Liver (tissue), 10 donors: ENCODE measurements at places on chromosomes 12 and 14.

- H3K36me3 ChIP-seq = no peaks in the 10 kb centered on the region
- no peaks in the 10 kb centered on the region for H3K27me3 ChIP-seq
- H3K4me1 ChIP-seq = no peaks in the 10 kb centered on the region
- DNase-seq = no peak
- H3K27ac ChIP-seq = no peak overlapping the region
- no peak overlapping the region for H3K4me3 ChIP-seq
Measured at GRCh38 chr14:29311983-29312382, 545.4 kb downstream of the FOXG1 start.

GRCh38 chr12:114529966-114530365, 124.0 kb upstream of the TBX5 start:
- no peaks in the 10 kb centered on the region for H3K27me3 ChIP-seq
- H3K27ac ChIP-seq = no peak overlapping the region
- no peaks in the 10 kb centered on the region for H3K36me3 ChIP-seq
- no peaks in the 10 kb centered on the region for H3K4me1 ChIP-seq
- no peak for DNase-seq
- H3K4me3 ChIP-seq = no peak overlapping the region

GRCh38 chr14:99212646-99213045, 59.4 kb downstream of the BCL11B start:
- no peak for DNase-seq
- H3K36me3 ChIP-seq = no peaks in the 10 kb centered on the region
- H3K27me3 ChIP-seq = no peaks in the 10 kb centered on the region
- H3K27ac ChIP-seq = no peak overlapping the region
- H3K4me3 ChIP-seq = no peak overlapping the region

- no peak for DNase-seq
- H3K36me3 ChIP-seq = no peaks in the 10 kb centered on the region
- no peaks in the 10 kb centered on the region for H3K27me3 ChIP-seq
- no peaks in the 10 kb centered on the region for H3K4me1 ChIP-seq
- H3K27ac ChIP-seq = no peak overlapping the region
Measured at GRCh38 chr12:26086936-26087335, 37.9 kb downstream of the BHLHE41 start.

DNA sequence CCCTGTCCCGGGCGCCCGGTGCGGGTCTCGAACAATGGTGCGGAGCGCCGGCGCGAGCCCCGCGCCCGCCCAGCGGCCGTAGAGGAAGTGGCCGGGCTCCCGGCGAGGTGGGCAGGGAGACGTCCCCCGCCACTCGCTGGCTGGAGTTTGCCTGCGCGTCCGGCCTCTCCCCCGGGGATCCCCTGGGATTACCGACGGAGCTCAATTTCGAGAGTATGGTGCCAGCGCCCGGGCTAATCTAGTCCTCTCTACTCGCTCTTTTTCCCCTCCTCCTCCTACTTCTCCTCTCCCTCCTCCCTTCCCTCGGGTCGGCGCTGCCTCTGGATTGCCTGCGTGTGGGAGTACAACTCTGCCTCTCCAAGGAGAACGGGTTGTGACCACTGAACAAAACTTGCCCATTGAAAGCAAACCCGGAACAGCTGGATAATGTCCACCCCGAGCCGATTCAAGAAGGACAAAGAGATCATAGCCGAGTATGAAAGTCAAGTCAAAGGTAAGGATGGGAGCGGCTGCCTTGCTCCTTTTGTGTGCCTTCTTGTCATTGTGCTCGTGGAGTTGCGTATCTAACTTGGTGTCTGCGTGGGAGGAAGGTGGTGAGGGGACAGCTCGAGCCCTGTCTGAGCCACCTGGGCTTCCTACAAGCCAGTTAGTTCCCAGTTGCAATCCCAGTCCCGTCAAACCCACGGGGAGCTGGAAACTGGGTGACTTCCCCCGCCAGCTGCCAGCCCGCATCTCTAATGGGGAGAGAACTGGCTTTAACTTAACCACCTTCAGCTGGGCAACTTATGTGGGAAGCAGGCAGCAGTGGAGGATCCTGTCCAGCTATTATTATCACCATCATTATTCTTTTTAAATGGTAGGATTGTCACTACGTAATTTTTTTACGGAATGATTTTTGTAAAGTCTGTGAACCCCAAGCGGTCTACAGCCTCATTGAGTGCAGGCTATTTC, at the start of gene SRGAP1:
TSS of gene SRGAP1 (plus strand) at position 310 of the 951 bp plus-strand sequence. CDS start at position 427, 117 bp downstream.
- peak; percentile 35 for DNase-seq
- H3K27me3 ChIP-seq = no peaks in the 10 kb centered on the region
- peak within 1 kb of the TSS; percentile 70 for H3K27ac ChIP-seq
- peak within 1 kb of the TSS; percentile 90 for H3K4me3 ChIP-seq
- no peaks in the 10 kb centered on the region for H3K36me3 ChIP-seq
- H3K4me1 ChIP-seq = peaks cover 8% of the 10 kb centered on the region

GRCh38 chr14:96067985-96068930, 29.1 kb downstream of the C14orf132 start:
- H3K27me3 ChIP-seq = no peaks in the 10 kb centered on the region
- H3K27ac ChIP-seq = no peak overlapping the region
- no peak for DNase-seq
- H3K4me1 ChIP-seq = no peaks in the 10 kb centered on the region

DNA sequence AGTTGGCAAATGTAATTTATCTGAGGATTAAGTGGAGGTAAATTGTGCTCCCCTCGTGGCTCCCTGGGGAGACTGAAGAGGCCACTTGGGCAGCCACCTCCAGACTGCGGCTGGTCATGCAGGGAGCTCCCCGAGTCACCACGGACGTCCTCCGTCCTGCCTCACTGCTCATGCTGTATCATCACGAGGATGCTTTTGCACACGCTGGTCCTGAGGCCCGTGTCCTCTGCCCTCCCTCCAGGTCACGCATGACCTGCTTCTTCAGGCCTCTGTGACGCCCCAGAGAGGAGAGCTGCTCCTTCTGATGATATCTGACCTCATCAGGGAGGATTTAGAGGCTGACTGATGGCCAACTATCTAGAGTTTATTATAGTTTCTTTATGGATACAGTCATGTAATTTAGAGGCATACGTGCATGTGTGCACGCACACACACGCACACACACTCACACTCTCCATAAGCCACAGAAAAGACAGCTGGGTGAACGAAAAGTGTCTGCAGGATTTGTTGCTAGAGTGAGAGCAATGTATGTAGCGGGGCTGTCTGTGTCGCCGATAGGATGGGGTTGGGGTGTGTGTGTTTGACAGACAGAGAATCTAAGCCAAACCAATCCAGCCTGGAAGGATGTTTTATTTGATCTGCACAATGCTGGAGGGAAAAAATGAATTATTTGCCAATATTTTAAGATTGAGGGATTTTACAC, 160.0 kb downstream of the ADGRD1 start:
- H3K27ac ChIP-seq = no peak overlapping the region
- no peaks in the 10 kb centered on the region for H3K27me3 ChIP-seq
- no peaks in the 10 kb centered on the region for H3K36me3 ChIP-seq
- no peaks in the 10 kb centered on the region for H3K4me1 ChIP-seq
- no peak for DNase-seq

DNA sequence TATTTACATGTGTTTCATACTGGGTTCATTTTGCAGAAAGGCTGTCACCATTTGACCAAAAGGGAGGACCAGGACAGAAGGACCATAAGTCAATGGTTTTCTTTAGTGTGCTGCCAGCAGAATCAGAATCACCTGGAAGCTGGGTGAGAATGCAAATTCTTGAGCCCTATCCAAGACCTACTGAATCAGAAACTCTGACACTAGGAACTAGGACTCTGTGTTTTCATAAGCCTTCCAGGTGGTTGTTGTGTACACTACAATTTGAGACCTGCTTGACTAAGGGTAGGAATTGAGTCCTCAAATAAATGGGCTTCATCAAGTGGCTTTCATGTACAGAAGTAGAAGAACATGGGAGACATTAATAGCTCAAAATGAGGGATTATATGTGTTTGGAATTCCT, 32.2 kb downstream of the PDE6H start:
- DNase-seq = no peak
- no peak overlapping the region for H3K27ac ChIP-seq
- peaks cover 5% of the 10 kb centered on the region for H3K27me3 ChIP-seq

GRCh38 chr14:60573943-60574495, 65.1 kb downstream of the SIX6 start:
- no peaks in the 10 kb centered on the region for H3K27me3 ChIP-seq
- H3K4me1 ChIP-seq = no peaks in the 10 kb centered on the region
- H3K27ac ChIP-seq = no peak overlapping the region
- DNase-seq = no peak
- H3K36me3 ChIP-seq = no peaks in the 10 kb centered on the region

- no peak for DNase-seq
- no peak overlapping the region for H3K4me3 ChIP-seq
- no peaks in the 10 kb centered on the region for H3K27me3 ChIP-seq
- peak overlapping the region; percentile 46 for H3K27ac ChIP-seq
- H3K4me1 ChIP-seq = peaks cover 47% of the 10 kb centered on the region
Measured at GRCh38 chr14:71324767-71325272, 417.6 kb downstream of the PCNX1 start.

GRCh38 chr14:21780429-21781084, 106.9 kb upstream of the OR4E1 start:
- no peaks in the 10 kb centered on the region for H3K4me1 ChIP-seq
- DNase-seq = no peak
- no peaks in the 10 kb centered on the region for H3K27me3 ChIP-seq
- H3K4me3 ChIP-seq = no peak overlapping the region
- H3K36me3 ChIP-seq = no peaks in the 10 kb centered on the region
- no peak overlapping the region for H3K27ac ChIP-seq

- H3K36me3 ChIP-seq = no peaks in the 10 kb centered on the region
- H3K27ac ChIP-seq = peak overlapping the region; percentile 38
- H3K27me3 ChIP-seq = no peaks in the 10 kb centered on the region
- H3K4me1 ChIP-seq = peaks cover 4% of the 10 kb centered on the region
Measured at GRCh38 chr14:94480809-94481208, 4.8 kb upstream of the SERPINA9 start.

GRCh38 chr14:61129168-61129745, 148.2 kb downstream of the SLC38A6 start:
- DNase-seq = no peak
- H3K27ac ChIP-seq = no peak overlapping the region
- no peaks in the 10 kb centered on the region for H3K27me3 ChIP-seq
- no peaks in the 10 kb centered on the region for H3K4me1 ChIP-seq

DNA sequence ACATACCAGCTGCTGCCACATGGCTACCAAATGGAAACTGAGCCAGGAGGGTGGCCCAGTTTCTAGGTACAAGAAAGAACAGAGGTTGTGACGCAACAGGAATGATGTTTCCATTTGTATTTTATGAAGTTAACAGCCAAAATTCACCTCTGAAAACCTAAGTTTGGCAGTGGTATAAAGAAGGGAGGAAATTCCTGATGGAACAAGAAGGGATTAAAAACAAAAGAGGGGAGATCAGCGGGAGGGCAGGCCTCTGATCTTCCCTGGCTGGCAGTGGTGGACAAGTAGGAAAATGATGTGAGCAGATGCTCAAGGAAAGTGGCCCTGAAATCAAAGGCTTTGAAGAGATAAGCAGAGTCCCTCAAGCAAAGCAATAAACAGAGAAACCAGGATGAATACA, 47.3 kb upstream of the BCL2L14 start:
- H3K4me3 ChIP-seq = no peak overlapping the region
- no peaks in the 10 kb centered on the region for H3K4me1 ChIP-seq
- no peak overlapping the region for H3K27ac ChIP-seq
- H3K27me3 ChIP-seq = no peaks in the 10 kb centered on the region
- DNase-seq = no peak

- H3K27me3 ChIP-seq = no peaks in the 10 kb centered on the region
- H3K27ac ChIP-seq = no peak overlapping the region
- no peak overlapping the region for H3K4me3 ChIP-seq
Measured at GRCh38 chr14:61530896-61531295, 164.4 kb upstream of the HIF1A start.

DNA sequence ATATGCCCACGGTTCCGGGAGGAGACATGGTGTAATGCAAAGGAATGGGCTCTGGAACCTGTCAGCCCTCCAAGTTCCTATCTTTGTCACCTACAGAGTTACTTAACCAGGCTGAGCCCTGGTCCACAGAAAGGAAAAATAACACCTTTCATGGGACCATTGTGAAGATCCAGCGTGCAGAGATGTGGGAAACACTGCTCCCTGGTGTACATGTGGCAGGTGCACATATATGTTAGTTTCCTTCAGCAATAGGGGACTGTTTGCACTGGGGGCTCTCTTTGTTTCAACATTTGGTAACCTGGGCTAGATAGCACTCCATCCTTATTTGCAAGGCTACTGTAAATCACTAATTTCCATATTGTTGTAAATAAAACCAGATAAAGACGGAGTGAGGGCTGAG, 72.3 kb downstream of the ANO2 start:
- H3K4me3 ChIP-seq = no peak overlapping the region
- H3K27ac ChIP-seq = no peak overlapping the region
- H3K27me3 ChIP-seq = no peaks in the 10 kb centered on the region
- no peaks in the 10 kb centered on the region for H3K36me3 ChIP-seq
- no peak for DNase-seq

- no peaks in the 10 kb centered on the region for H3K27me3 ChIP-seq
- H3K27ac ChIP-seq = no peak overlapping the region
- H3K4me3 ChIP-seq = no peak overlapping the region
- no peaks in the 10 kb centered on the region for H3K4me1 ChIP-seq
- H3K36me3 ChIP-seq = peaks cover 4% of the 10 kb centered on the region
- DNase-seq = no peak
Measured at GRCh38 chr12:39763890-39764169, 144.2 kb upstream of the ABCD2 start.

- H3K27me3 ChIP-seq = no peaks in the 10 kb centered on the region
- no peak for DNase-seq
- H3K4me1 ChIP-seq = no peaks in the 10 kb centered on the region
- no peak overlapping the region for H3K27ac ChIP-seq
- H3K36me3 ChIP-seq = no peaks in the 10 kb centered on the region
- no peak overlapping the region for H3K4me3 ChIP-seq
Measured at GRCh38 chr12:82474798-82475184, 116.5 kb downstream of the METTL25 start.

DNA sequence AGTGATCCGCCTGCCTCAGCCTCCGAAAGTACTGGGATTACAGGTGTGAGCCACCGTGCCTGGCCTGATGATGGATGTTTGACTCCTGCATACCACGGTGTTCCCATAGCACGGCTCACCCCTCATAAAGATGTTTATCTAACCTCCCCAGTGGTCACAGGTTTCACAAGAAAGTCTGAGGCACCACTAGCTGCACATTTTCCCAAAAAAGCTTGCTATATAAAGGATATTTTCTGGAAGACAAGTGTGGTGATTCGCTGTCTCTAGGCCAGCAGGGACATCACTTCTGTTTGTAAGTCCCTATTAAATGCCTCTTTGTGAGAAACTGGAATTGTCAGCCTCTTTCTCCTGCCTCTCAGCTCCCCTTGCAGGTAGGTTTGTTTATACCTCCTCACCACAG, 18.3 kb downstream of the PLEK2 start:
- no peak overlapping the region for H3K4me3 ChIP-seq
- no peak overlapping the region for H3K27ac ChIP-seq
- peaks cover 12% of the 10 kb centered on the region for H3K4me1 ChIP-seq
- H3K27me3 ChIP-seq = no peaks in the 10 kb centered on the region
- H3K36me3 ChIP-seq = no peaks in the 10 kb centered on the region

GRCh38 chr12:127594351-127594970, 672.5 kb upstream of the TMEM132C start:
- H3K4me3 ChIP-seq = no peak overlapping the region
- H3K27me3 ChIP-seq = no peaks in the 10 kb centered on the region
- no peaks in the 10 kb centered on the region for H3K4me1 ChIP-seq
- no peak overlapping the region for H3K27ac ChIP-seq
- no peaks in the 10 kb centered on the region for H3K36me3 ChIP-seq

GRCh38 chr12:100359822-100360221, 2.9 kb downstream of the SLC17A8 start:
- no peak overlapping the region for H3K4me3 ChIP-seq
- H3K36me3 ChIP-seq = no peaks in the 10 kb centered on the region
- no peak overlapping the region for H3K27ac ChIP-seq
- H3K4me1 ChIP-seq = peaks cover 6% of the 10 kb centered on the region
